ENCODE measurements at places on chromosomes 3 and 15. TPM values are rescaled to one million over a fixed set of nuclear protein-coding genes. Genes with fewer than 3 reads are reported as not detected.

DNA sequence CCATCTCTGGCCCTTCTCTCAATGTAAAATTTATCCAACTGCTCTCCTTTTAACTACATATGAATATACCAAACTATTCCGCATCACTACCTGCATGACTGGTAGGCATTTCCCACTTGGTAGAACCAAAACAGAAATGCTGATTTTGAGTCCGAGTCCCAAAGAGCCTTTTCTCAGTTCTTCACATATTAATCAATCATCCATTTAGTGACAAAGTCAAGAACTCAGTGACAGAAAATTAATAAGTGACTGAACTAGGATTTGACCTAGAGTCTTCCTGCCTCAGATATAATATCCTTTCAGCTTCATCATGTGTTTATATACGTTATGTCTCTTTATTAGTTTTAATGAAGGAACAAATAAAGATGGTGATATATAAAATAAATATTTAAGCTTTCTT is 700.6 kb upstream of the GOLIM4 start:
- no peak for DNase-seq

DNA sequence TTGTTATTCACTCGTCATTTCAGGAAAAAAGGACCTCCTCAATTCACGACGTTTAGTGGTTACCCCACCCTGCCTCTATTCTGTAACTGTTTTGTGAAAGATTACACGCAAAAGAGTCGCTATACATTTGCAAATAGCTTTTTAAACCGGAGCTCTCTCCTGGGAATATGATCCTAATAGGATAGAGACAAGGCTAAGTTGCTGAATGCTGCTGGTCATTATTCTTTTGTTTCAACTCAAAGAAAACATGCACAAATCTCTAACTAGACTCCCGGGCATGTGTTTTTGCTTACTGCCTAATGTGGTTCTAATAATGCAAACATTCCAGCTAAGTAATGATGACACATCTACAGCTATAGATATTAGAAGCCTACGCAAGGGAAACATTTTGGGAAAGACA is 214.6 kb upstream of the MDFIC2 start:
- no peak for DNase-seq

- no peak for DNase-seq
Observed at GRCh38 chr15:69530991-69531664, 78.5 kb downstream of the RPLP1 start.

DNA sequence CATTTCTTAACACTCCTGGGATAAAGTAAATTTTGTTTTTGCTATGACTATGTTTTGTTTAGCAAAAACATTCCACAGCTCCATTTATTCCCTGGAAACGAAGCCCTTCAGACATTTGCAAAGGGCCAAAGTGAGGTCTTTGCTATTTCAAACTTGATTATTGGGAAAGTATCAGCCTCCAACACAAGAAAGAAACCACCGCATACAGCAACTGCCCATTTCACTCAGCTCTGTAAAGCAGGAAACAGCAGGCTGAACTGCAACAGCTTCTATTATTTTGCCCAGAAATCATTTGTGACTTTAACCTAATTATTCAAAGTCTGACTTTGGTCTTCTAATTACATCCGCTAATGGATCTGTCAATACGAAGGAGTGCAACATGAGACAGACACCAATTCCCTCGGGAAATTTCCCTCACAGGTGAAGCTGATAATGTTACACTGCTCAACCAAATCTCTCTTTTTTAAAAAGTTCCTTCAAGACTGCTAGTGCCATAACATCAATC is 72.1 kb downstream of the RFTN1 start:
- DNase-seq = no peak

The SETMAR gene
- 29.9 TPM for total RNA-seq

The GPR27 gene
- 1.1 TPM for total RNA-seq

The SNTN gene
- not detected for total RNA-seq

All from sigmoid colon (tissue), 7 donors.